Thoracic aorta (tissue), 2 donors: ENCODE measurements at places on chromosomes 1 and 21. TPM values are rescaled to one million over a fixed set of nuclear protein-coding genes. Genes with fewer than 3 reads are reported as not detected.

GRCh38 chr21:32819694-32820093 lies 48.1 kb upstream of the PAXBP1 start:
- no peak for DNase-seq

BSDC1 gene
- 70.8 TPM for total RNA-seq

DNA sequence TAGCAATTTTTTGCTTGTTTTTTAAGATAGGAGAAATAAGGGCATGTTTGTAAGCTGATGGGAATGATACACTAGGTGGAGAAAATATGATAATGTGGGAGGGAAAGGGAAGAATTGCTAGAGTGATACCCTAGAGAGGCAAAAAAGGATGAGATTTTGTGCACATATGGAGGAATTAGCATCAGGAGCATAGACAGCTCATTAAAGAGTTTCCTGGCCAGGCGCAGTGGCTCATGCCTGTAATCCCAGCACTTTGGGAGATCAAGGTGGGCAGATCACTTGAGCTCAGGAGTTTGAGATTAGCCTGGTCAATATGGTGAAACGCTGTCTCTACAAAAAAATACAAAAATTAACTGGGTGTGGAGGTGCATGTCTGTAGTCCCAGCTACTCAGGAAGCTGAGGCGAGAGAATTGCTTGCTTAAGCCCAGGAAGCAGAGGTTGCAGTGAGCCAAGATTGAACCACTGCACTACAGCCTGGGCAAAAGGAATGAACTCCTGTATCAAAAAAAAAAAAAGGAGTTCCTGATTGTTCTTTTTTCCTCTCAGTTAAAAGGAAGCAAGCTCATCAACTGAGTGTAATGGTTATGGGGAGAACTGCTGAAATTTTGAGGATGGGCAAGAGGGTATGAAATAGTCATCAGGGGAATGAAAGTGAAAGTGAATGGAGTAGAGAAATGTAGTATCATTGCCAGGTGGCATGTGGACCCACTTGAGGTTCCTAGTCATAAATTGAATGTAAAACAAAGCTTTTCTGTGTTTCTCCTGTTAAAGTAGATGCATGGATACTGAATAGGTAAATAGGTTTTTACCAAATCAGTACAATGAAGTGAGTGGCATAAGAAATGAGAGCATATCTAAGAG lies 35.5 kb downstream of the SH3GLB1 start:
- DNase-seq, result no peak

CELA3B gene
- total RNA-seq, result not detected

DNA sequence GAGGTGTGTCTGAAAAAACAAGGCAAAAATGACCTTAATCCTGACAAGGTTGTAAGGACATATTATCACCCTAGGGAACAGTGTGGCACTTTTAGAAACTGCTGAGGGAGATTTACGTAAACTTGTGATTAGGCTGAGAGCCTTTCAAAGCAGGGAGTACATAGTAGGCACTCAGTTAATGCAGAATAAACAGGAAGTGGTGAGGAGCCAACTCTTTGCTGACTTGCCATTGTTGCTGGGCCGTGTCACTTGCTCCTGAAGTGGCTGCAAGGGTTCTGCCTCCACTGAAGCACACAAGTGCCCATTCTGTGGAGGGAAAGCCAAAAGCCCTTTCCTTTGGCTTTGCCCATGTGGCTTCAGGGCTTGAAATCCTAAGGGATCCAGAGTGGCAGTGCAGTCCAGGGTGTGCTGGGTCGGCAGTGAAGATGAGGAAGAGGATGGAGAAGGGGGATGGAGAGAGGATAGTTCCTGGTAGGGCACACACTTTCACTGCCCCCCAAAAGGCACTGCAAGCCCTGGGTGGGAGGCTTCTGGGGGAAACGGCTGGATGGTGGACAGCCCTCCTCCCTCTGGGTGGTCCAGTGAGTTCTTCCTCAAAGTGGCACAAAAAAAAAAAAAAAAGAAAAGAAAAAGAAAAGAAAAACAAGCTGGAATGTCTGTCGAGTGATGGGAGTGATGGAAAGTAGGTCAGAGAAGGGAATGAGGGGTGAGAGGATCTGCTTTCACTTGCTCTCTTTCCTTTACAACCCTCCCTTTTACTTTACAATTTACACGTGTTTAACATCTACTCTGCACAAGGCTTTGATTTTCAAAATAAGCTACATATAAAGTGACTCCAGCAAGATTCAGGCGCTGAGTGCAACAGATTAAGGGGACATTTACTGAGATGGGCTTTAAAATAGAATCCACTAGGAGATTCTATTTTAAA lies 13.7 kb upstream of the RHEX start:
- DNase-seq, result no peak
